ENCODE measurements at places on chromosomes 6 and 20.

- DNase-seq = no peak
Observed at GRCh38 chr6:38078671-38079070, 259.1 kb downstream of the ZFAND3 start.

- DNase-seq = no peak
Observed at GRCh38 chr20:53967527-53967926, 102.9 kb downstream of the BCAS1 start.

DNA sequence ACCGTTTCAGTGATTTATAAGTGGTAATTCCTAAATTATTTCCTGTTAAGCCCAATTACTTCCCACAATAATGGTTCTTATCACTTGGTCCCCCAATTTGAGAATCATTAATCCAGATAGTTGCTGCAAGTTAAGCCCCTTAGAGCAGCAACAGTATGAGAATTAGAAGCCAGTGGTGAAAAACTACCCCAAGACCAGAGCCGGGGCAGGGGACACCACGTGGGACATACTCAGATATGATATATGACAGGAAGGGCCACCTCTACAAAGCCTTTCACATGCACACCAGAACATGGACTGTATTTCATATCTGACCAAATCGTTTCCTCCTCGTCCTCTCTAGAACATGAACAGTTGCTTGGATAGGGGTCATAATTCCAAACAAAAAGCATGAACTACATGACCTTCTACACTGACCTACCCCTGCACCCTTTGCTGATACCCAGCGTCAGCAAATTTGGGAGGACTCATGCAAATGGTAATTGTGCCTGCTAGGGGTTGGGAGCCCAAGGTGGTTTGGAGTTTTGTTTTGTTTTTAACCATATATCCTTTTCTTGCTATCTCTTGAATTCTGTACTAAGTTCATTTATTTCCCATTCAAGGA lies 3.9 kb downstream of the JAG1 start:
- no peak for DNase-seq

- DNase-seq = peak; percentile 56
Observed at GRCh38 chr6:106757267-106757666, 127.9 kb downstream of the QRSL1 start.

DNA sequence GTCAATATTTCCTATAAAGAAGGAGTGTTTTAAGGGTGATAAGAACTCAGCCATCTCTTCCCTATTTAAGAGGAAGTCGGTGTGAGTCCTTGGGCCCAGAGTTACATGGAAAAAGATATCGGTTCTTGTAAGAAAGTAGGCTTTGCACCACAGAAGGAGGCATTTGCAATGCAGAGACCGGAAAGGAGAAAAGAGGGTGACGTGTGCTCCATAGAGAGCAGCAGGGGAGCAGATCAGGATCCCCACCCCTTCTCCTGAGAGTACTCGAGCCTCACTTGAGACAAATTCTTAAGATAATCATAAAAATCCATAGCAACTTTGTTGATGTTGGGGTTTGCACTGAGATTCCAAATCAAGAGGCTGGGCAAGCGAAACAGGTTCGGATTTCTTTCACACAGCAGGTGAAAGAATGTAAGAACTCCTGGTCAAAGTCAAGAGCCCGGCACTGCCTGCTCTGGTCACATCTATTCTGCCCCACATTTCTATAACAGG lies 27.8 kb downstream of the FOXA2 start:
- DNase-seq = no peak

- DNase-seq = no peak
Observed at GRCh38 chr6:90516074-90516660, 70.7 kb downstream of the MAP3K7 start.

DNA sequence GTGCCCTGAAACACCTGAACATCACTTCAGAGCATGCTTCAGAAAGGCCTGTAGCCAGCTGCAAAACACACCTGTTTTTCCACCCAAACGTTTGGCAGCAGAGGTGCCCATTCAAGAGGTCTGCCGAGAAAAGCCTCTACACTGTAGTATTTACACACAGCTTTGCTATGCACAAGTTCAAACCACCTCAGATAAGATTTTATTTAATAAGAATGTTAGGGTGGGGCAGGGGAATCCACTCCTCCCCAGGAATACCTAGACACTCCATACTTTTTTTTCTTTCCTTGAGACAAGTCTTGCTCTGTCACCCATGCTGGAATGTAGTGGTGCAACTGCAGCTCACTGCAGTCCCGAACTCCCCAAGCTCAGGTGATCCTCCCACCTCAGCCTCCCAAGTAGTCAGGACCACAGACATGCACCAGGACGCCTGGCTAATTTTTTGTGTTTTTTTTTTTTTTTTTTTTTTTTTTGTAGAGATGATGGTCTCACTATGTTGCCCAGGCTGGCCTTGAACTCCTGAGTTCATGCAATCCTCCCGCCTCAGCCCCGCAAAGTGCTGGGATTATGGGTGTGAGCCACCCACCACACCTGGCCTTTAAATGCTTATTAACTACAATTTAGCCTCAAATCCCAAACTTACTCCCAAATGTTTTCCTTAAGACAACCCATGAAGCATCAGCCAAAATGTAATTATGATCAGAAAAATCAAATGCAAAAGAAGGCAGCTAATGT lies 9.7 kb downstream of the MRPL14 start:
- no peak for DNase-seq

DNA sequence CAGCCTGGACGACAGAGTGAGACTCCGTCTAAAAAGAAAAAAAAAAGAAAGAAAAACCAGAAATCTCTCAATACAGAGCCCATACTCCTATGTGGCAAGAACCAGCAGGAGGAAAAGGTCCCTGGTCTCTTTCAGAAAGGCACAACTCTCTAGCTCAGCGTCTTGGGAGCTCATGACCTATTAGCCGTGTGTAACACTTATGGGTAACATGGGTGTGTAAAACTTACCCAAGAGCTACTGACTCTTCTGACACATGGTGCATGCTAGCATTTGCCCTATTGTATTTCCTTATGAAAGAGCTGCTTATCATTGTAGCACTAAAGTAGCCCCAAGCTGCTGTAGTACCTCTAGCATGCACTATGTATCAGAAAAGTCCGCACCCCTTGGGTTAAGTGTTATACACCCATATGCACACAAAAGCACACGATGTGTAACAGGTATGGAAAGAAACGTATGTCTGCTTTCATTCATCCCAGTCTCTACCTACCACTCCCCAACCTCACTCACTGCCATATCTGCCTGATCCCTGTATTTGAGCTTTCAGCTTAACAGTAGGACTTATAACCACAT lies 85.4 kb downstream of the ZMYND8 start:
- DNase-seq = no peak

DNA sequence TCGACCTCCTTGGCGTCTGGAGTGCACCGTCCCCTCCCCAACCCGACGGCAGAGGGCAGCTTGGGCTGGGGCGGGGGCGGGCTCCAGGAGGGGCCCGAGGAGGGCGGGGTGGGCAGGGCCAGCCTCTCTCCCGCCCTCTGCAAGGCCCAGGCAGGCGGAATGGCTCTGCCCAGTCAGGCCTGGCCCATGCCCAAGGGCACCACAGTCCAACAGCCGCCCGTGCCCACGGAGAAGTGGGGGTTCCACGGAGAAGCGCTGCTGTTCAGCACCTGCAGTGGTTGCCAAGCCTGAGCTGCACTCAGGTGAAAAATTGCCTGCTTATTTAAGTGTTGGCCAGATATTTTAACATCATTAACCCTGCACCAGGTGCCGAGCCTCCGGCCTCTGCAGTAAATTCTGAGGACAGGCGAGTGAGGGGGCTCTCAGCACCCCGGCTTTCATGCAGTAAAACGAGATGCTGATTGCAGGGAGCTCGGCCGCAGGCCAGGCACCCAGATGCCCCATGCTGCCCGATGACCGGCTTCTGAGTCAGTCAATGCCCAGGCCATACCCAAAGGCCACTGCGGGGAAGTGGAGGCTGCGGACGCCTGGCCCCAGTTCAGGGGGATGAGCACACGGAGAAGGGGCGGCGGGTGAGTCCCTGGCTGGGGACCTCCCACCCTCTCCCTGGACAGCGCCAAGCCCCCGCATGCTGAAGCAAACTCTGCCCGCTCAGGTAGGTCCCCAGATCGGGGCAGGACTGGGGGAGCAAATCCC lies at the start of gene SRMS:
SRMS (minus strand) TSS at position 25 of the 756 bp plus-strand sequence. CDS start 286 bp downstream, outside the sequence.
- DNase-seq = no peak

- peak; percentile 10 for DNase-seq
Observed at GRCh38 chr6:38638941-38639497, 710 bp downstream of the BTBD9 start.

DNA sequence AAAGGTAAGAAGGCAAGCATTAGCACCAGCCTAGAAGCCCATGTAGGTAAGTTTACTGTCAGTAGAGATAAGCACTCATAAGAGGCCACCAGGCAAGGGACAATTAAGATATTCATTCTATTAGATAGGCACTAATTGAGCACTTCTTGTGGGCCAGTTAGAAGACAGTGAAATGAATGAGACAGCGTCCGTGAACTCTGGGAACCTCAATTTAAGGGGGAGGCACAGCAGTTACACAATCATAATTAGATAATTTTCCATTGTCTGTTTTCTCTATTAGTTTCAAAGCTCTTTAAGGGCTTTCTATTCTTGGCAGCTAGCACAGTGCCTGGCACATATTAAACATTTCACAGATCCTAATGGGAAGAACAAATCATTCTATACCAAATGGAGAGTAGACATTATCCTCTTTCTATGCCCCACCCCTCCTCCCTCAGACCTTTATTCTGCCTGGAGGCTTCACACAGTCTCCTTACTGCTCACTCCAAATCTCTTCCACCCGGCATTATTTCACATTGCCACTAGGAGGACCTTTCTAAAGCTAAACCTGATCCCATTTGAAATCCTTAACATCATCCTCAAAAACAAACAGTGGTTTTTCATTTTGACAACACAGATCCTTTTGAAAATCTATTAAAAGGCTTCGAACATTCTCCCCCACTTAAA lies 529.6 kb downstream of the ADGRB3 start:
- peak; percentile 29 for DNase-seq

- DNase-seq = no peak
Observed at GRCh38 chr6:16205377-16206144, 32.8 kb upstream of the GMPR start.

- DNase-seq = no peak
Observed at GRCh38 chr6:35076997-35077712, 64.0 kb downstream of the TCP11 start.

GRCh38 chr6:161922631-161923119 lies 648.8 kb upstream of the AGPAT4 start:
- DNase-seq = no peak

GRCh38 chr20:42609618-42610017 lies 580.1 kb downstream of the PTPRT start:
- DNase-seq = no peak

DNA sequence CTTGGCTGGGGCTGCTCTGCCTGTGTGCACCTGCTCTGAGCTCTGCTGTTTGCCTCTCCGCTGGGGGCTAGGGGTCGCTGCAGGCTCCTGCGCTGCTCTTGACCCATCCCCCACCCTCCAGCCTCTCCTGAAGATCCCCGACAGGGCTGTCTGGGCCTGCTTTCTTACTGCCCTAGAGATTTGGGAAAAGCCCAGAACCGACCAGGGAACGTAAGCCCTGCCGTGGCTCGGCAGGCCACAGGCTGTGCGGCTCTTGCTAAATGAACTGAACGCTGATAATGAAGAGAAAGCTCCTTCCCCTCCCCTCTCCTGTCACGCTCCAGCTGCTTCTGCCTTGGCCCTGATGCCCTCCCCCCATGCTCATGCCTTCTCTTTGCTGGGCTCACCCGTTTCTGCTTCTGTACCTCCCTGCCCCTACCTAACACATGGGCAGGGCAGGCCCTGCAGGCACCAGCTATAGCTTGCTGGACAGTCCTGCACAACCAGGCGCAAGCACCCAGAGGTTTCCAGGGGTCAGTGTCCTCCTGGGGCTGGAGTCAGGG lies 32.0 kb upstream of the PCMTD2 start:
- DNase-seq = no peak

- no peak for DNase-seq
Observed at GRCh38 chr6:51553246-51554015, 534.0 kb downstream of the PKHD1 start.
